Esophagus squamous epithelium (tissue), 5 donors: ENCODE measurements at places on chromosomes 5 and 9.
A peak's percentile ranks its signal among the peaks of the same experiment; 100 is the strongest.

GRCh38 chr5:157478726-157479125, 18.7 kb downstream of the NIPAL4 start:
- DNase-seq = no peak

- DNase-seq = no peak
These were observed 81.1 kb downstream of the PJA2 start for GRCh38 chr5:109328626-109329025.

- DNase-seq = no peak
These were observed 758.7 kb upstream of the ZNF608 start for GRCh38 chr5:125505115-125505514.

DNA sequence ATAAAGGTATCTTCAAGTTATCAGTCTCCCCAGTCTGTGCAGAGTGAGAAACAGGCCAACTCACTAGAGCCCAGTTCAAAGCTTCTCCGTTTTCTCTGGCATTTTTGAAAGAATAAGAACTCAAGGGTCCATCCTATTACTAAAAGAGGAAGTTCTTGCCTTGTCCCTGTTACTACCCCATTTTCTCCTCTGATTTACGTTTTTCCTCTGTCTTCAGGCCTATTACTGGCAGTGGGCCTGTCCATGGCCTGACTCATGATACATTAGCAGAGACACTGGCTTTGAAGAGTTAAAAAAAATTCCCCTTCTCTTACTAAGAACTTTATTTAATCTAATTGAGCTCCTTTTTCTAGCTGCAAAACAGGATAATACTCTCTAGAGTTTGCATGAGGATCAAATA, 624.0 kb upstream of the KLF4 start:
- DNase-seq = no peak

DNA sequence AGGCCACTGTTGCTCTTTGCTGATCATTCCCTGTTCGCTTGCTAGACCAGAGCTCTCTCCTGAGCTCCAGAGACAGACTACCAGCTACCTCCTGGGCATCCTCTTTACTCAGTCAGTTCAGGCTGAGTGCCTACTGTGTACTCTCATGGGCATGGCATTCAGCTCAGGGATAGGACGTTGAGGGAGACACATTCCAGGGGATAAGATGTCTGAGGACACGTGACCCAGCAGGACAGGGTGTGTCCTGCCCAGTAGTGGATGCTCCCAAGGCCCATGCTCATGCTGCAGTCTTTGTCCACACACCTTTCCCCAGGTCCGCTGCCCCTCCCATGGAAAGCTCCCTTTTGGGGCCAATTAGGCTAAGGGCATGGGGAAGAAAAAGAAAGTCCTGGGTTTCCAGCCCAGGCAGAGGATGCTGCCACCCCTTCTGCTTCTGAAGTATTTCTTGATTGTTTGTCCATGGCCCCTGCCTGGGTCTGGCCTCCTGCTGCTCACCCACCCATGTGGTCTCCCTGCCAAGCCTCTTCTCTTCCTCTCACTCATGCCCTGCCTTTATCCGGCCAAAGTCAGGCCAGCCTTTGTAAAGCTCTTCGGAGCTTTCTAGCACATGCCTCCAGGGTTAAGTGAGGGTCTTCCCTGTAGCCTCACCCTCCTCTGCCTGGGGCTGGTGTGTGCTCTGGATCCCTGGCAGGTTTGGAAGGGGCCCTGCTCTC, 60.5 kb upstream of the PITX1 start:
- no peak for DNase-seq

GRCh38 chr9:14531341-14532269, 161.6 kb downstream of the ZDHHC21 start:
- DNase-seq = no peak

DNA sequence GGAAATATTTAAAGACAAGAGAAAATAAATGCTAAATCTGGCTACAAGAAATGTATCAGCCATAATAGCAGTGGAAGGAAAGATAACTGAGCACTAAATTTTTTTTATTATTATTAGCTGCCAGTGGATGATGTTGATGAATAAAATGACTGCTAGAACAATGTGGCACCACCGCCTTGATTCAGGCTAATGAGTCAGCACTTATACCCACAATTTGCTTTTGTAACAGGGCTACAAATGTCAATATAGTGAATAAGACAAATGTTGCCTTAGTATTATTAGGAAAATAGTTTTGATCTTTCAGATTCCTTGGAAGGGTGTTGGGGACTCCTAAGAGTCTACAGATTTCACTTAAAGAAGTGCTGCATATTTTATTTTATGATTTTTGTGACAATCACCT, 555.2 kb upstream of the GRAMD2B start:
- DNase-seq = no peak

DNA sequence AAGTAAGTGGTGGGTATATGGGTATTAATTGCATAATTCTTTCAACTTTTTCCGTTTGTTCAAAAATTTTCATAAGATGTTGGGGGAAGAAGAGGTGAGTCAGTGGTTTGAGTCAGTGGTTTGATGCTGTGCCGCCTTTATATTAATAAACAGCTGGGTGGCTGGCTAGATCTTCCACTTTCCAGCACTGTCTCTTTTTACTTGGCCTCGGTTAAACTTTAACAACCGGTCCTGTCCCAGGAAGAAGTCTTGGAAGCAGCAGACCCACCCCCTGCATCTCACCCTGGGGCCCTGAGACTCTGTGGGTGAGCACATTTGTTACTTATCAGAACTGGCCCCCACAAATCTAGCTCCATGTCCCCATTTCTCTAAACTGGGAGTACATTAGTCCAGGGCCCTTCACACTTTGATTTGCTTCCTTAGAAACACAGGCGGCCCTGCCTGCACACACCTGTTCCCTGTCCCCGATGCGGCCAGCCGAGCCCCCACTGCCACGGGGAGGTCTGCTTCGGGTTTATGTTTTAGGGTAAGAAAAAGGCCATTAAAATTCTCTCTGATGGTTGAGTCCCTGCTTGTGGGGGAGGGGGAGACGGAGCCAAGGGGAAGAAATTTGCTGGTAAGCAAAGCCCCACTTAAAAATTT, 90.7 kb downstream of the PTCH1 start:
- no peak for DNase-seq

DNA sequence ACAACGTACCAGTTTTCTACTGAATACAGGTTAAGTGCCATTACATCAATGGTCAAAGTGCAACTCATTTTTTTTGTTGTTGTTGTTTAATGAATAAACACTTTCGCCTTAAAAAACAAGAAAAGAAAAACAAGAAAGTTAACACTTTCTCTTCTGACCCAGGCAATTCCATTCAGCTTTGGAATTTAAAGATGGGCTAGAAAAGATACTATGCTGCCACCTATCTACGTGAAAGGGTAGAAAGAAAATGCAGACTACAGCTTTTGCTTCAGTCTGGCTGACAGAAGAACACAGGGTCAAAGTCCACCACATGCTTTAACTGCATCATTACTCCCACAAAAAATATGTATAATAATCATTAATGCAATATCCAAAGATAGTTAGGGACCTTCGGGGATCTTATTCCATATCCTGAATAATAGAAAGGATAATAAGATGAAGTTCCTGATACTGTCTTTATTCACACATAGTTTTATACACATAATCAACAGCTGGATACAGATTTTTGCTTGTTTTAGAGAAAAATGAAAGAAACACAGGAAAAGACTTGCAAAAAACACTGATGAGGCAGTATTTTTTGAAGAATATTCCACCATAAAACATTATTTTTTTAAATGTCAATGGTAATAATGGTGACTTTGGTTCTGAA, 40.4 kb downstream of the ZDHHC21 start:
- DNase-seq = no peak

DNA sequence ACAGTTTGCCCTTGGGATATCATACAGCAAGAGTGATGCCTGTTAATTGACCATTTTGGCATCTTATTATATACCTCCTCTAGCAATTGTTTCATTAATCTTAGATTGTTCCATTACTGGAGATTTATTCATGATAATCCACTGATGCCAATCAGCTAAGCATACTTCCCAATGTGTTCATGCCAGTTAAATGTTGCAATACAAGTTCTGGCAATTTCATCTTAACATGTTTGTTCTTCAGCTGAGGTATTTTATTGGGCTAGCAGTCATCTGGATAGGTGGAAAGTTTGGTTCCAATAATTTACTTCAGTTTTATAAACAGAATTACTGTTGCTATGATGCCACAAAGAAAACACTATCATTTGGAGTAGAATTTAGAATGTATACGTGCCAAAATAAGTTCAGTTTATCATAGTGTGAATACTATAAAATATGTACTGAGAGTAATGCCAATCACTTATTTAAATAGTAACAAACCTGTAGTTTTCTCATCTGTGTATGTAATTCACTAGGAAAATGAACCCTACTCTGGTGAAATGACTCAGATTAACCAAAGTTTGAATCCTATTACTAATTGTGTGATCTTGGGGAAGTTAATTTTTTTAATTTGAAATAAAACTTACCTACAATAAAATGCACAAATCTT, 27.9 kb upstream of the IL31RA start:
- no peak for DNase-seq

GRCh38 chr9:77707383-77708063, 59.4 kb upstream of the GNA14 start:
- no peak for DNase-seq

DNA sequence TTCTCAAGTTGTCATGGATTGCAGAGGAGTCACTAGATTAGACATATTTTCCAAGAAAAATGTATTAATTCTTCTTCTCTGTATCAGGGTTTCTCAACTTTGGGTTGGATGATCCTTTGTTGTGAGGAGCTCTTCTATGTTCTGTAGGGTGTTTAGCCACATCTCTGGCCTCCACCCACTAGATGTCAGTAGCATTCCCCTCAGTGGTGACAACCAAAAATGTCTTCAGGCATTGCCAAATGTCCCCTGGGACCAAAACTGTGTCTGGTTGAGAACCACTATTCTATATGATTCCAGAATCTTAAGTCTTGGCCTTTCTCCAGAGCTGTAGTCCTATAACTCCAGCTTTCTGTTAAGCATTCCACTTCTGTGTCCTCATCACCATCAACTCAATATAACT, 220.9 kb downstream of the KIAA0825 start:
- no peak for DNase-seq

- DNase-seq = no peak
These were observed 97.1 kb upstream of the MVB12B start for GRCh38 chr9:126229501-126229900.

DNA sequence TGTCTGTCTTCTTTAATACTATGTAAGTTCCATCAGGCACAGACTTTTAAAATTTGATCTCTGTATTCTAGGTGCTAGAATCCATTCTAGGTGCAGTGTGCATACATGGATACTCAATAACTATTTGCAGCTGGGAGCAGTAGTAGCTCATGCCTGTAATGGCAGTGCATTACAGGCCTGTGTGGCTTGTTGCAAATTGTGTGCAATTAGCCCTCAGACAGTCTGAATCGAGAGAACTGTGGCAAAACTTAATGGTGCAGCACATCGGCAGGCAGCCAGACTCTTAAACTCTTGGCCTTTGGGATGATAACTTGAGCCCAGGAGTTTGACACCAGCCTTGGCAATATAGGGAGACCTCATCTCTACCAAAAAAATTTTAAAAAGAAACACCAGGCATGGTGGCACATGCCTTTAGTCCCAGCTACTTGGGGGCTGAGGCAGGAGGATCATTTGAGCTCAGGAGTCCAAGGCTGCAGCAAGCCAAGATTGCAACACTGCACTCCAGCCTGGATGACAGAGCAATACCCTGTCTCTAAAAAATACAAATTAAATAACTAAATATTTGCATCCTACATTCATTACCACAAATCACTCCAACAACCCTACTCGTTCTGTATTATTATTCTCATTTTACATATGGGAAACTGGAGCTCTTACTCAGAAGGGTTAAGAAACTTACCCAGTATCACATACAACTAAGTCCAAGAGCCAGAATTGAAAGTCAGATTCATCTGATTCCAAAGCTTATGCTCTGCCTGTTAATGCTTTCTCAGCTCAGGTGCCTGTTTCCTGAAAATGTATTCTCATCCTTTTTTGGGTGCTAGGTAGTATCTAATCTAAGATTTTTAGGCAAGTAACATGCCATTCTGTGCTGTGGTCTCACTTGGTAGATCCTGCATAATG, 30.1 kb downstream of the PRKACG start:
- DNase-seq = no peak

DNA sequence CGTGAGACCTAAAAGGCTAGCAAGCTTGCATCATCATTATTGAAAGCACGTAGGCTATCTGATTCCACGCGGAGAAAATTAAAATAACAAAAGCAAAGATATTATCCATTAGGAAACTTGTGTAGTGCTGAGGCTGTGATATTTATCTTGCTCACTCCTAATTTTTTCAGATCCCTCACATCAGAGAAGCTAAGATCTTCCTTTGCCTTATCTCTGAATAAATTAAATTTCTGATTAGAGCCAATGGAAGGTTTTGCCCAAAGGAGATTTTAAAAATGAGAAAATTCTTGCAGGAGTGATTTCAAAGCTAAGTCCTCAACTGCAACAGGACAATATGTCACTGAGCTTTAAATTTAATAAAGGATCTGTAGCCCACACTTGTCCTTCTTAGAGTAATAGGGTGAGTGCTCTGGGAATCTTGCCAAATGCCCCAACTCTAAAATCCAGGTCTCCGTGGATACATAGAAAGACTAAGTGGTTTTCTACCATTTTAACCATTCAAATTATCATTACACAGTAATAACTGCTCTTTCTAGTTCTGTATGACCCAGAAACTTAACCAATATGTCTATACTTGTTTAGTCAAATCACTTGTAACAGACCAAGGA, 295.0 kb downstream of the CAAP1 start:
- no peak for DNase-seq

GRCh38 chr5:168001318-168001717, 290.1 kb upstream of the WWC1 start:
- no peak for DNase-seq

- no peak for DNase-seq
These were observed 64.5 kb downstream of the MTREX start for GRCh38 chr5:55372130-55372925.

DNA sequence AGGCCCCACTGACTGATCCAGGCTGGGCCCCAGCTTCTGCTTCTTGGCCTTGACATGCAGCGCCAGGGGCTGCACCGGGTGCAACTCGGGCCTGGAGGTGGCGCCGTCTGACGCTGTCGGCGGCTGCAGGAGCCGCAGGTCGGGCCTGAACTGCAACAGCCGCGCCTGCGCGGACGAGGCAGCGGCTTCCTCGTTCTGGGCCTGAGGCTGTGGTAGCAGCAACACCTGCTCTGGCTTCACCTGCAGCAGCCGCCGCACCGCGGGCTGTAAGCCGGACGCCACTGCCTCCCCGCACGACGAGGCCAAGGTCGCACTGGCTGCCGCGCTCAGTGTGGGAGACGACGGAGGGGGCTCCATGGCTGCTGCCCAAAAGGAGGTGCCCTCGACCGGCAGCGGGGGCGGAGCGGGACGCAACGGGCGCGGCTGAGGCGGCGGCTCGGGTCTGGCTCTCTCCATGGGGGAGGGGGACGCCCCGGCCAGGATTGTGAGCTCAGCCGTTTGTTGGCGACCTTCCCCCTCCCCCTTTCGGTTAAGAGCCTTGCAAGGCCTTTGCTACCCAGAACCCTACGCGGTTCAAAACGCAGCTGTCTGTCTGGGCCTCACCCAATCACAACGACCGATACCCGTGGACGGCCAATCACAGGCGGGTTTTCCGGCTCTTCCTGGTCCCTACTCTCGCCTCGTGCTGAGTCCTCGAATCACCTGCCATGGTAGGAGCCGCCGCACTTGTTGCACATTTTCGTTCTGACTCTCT, 438 bp downstream of the SOX30 start:
- peak; percentile 15 for DNase-seq

- DNase-seq = no peak
These were observed 47.4 kb upstream of the SNCAIP start for GRCh38 chr5:122264610-122265009.

GRCh38 chr5:141672841-141673813, 8.9 kb downstream of the ARAP3 start:
- DNase-seq = no peak

- no peak for DNase-seq
These were observed 459.8 kb downstream of the CCDC171 start for GRCh38 chr9:16012621-16013020.
